ENCODE measurements at places on chromosomes 1 and 21. TPM values are rescaled to one million over a fixed set of nuclear protein-coding genes. Genes with fewer than 3 reads are reported as not detected.

PGLYRP4 gene
- not detected for total RNA-seq

DNA sequence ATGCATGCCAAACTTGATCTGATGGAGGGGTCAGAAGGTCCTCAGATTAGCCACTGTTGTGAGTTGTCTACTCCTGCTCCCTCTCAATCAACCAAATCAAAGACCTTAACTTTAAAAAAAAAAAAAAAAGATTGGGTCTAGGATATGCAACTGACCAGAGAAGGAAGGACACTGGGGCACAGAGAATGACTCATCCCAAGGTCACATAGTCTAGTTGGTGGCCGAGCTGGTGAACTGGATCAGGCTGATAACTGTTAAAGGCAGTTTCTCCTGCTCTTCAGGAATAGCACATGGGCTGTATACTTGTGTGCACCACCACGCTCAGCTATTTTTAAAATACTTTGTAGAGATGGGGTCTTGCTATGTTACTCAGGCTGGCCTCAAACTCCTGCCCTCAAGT, 14.8 kb upstream of the S100A7 start:
- DNase-seq = no peak

CFHR4 gene
- not detected for total RNA-seq

- no peak for DNase-seq
These were observed 669 bp downstream of the KCNQ4 start for GRCh38 chr1:40784141-40784770.

DNA sequence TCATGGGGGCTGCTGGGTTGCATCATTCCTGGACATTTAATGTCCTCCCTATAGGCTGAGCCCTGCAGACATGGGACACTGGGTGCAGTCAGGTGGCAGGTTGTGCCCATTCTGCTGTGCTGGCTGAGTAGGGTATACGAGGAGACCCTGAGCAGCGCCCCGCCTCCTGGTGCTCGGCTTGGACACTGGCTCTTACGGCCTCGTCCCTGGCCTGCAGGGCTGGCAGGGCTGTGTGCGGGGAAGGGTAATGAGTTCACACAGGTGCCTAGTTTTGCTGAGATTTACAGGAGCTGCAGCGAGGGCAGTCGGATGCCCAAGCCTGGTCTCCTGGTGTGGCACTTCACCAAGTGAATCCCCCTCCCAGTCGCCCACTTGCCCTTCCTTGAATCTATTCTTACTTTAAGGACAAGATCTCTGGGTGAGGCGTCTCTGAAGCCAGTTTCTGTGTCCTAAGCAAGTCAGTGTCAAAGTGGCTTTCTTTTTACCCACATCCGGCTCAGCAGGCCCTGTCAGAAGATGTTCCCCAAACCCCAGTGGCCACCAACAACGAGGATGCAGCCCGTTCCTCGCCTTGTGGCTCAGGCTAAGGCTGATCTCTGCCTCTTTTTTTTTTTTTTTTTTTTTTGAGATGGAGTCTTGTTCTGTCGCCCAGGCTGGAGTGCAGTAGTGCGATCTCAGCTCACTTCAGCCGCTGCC, 73.2 kb downstream of the MAN1C1 start:
- no peak for DNase-seq

All from PC-3 (cell line).